CD8-positive, alpha-beta T cell (primary cell): ENCODE measurements at places on chromosomes 7 and 10.
A peak's percentile ranks its signal among the peaks of the same experiment; 100 is the strongest.

- no peak for DNase-seq
Measured at GRCh38 chr10:121947343-121948330, 19.8 kb upstream of the ATE1 start.

GRCh38 chr7:55099066-55099820 is 80.4 kb downstream of the EGFR start:
- DNase-seq: no peak

- DNase-seq: no peak
Measured at GRCh38 chr10:121595351-121595805, 2.9 kb downstream of the FGFR2 start.

- no peak for DNase-seq
Measured at GRCh38 chr7:28509251-28510025, 97.1 kb downstream of the CREB5 start.

- DNase-seq: no peak
Measured at GRCh38 chr7:26198133-26198780, 2.3 kb downstream of the HNRNPA2B1 start.

- peak; percentile 66 for DNase-seq
Measured at GRCh38 chr10:12214763-12215218, 18.8 kb downstream of the CDC123 start.

GRCh38 chr10:4333459-4333894 is 492.5 kb upstream of the AKR1E2 start:
- DNase-seq: no peak

GRCh38 chr10:30415593-30415992 is 18.4 kb upstream of the MAP3K8 start:
- no peak for DNase-seq

- no peak for DNase-seq
Measured at GRCh38 chr7:46352004-46352954, 431.2 kb upstream of the IGFBP3 start.

DNA sequence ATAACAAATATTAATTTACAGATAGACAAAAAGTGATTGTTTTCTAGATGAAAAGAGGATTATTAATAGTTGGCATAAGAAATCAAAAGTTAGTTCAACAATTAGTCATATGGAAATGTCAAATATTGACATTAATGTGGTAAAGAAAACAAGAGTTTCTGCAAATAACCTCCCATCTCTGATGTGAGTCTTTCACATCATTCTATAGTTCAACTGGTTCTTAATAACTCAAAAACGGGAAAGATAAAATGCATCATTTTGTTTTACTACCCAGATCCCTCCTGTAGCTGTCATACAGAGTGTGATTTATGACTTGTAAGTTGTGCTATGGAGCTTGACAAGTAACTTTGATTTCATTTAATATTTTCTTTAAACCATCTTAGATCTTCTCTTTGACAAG is 594.8 kb downstream of the ZWINT start:
- no peak for DNase-seq

GRCh38 chr7:157760004-157760730 is 423.4 kb downstream of the DNAJB6 start:
- DNase-seq: no peak

- peak; percentile 1 for DNase-seq
Measured at GRCh38 chr7:24227068-24227467, 56.9 kb upstream of the NPY start.

DNA sequence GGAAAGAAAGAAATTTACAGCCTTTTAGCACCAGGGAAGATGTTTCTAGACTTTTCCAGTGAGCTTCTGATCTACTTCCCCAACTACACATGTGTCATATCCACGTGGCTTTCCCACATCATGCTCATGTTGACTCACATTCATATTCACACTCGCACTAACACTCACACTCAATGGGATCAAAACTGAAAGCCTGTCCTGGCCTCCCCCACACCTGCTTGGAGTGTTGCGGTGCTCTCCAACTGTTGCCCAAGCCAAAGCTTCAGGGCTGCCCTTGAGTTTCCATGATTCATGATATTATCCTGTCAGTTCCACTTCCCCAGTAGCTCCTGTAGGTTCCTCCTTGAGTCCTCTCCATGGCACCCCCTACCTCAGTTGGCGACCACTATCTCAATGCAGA is 444.4 kb downstream of the GATA3 start:
- DNase-seq: no peak

DNA sequence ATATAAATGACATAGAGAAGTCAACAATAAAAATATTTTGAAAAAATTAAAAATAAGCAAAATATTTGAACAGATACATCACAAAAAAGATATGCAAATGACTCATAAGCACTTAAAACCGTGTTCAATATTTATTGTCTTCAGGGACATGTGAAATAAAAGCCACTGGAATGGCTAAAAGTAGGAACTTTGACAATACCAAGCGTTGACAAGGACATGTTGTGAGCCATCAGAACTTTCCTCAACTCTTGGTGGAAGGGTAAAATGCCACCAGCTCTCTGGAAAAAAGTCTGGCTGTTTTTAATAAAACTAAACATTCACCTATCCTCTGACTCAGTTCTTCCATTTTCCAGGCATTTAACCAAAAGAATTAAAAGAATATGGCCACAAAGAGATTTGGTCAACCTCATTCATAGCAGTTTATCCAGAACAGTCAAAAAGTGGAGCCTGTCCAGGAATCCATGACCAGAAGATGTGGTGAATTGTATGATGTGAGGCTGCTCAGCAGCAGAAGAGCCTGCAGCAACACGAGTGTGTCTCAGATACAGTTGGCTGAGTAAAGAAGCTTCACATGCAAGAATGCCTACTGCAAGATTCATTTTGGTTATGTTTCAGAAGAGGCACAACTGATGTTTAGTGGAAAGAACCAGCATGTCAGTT is 7.1 kb upstream of the KLF6 start:
- no peak for DNase-seq

GRCh38 chr7:143811-144453 is 48.4 kb upstream of the FAM20C start:
- DNase-seq: no peak

DNA sequence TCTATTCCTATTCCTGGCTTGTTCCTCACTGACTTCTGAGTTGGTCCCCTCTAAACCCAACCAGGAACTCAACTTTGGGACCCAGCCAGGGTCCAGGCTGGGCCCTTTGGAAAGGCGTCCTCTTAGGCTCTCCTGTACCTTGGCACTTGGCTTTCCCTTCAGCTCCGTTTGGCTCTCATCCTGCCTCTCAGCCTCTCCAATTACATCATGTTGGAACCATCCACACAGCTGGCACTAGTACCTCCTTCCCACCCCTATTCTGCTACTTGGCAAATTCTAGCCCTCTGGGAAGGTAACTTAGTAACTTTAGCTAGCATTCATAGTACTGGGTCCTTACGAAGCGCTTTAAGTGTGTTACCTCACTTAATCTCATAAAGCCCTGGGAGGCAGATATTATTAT is 205.3 kb upstream of the HABP2 start:
- no peak for DNase-seq

DNA sequence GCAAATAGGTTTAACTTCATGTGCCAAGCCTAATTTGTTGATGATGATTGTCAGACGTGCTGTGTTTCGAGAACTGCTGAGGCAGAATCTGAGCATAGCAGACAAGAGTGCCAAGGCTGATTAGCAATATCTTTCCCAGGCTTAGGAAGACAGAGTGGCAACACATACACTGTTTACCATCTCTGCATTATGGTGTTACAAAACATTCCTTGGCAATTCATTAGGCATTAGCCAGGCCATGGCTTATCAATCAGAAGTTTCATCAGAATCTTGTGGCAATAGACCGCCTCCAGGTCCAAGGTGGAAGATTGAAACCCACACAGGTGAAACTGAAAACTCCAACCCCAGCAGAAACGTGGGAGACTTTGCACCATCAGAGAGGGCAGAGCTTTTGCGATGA is 148.5 kb downstream of the AOAH start:
- DNase-seq: no peak

- DNase-seq: no peak
Measured at GRCh38 chr7:55063633-55064032, 44.8 kb downstream of the EGFR start.

- DNase-seq: no peak
Measured at GRCh38 chr7:21960922-21961321, 15.2 kb upstream of the CDCA7L start.

DNA sequence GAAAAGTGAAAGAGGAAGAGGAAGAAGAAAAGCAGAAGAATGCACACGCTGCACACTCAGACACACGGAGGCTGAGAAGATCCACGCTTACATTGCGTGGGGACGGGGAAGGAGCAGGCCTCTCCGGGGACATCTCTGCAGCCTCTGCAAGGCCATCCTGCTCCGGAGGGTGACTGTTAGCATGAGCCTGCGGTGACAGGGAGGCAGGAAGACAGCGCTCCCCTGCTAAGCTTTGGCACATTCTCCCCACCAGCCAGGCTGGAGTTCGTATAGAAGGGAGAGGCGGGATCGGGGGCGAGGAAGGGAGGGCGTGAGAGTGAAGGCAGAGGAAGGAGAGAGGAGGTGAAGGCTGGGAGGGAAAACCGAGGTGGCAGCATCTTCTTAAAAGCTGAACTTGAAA is 366.0 kb upstream of the SHH start:
- no peak for DNase-seq

GRCh38 chr10:70162151-70162891 is 8.0 kb downstream of the SAR1A start:
- no peak for DNase-seq

- peak; percentile 24 for DNase-seq
Measured at GRCh38 chr7:64639267-64640001, 26.5 kb upstream of the ZNF107 start.

- DNase-seq: no peak
Measured at GRCh38 chr10:18278181-18278580, 138.0 kb downstream of the CACNB2 start.

DNA sequence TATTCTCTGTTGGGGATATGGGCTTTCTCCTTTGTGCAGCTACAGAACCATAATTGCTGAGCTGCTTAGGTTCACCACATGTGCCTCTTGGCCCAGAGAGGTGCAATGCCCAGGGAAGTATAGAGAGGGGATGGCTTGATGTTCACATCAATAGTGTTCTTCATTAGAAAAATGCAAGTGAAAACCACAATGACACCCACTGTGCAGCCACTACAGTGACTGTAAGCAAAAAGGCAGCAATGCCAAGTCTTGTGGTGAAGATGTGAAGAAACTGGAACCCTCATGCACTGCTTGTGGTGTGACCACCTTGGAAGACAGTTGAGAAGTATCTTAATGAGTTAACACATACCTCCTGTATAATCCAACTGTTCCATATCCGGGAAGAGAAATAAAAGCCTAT is 318.9 kb upstream of the ZMIZ1 start:
- DNase-seq: no peak

DNA sequence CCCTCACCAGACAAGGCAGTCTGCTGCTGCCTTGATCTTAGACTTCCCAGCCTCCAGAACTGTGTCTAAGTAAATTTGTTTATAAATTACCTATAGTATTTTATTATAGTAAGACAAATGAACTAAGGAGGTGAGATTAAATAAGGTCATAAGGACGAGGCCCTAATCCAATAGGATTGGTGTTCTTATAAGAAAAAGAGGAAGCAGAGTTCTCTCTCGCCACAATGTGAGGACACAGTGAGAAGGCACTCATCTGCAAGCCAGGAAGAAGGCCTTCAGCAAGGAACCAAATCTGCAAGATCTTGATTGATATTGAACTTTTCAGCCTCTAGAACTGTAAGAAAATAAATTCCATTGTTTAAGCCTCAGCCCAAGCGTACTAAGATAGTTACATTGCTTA is 6.1 kb upstream of the ZNF438 start:
- DNase-seq: no peak

- DNase-seq: no peak
Measured at GRCh38 chr10:67784474-67784873, 53.5 kb downstream of the DNAJC12 start.

DNA sequence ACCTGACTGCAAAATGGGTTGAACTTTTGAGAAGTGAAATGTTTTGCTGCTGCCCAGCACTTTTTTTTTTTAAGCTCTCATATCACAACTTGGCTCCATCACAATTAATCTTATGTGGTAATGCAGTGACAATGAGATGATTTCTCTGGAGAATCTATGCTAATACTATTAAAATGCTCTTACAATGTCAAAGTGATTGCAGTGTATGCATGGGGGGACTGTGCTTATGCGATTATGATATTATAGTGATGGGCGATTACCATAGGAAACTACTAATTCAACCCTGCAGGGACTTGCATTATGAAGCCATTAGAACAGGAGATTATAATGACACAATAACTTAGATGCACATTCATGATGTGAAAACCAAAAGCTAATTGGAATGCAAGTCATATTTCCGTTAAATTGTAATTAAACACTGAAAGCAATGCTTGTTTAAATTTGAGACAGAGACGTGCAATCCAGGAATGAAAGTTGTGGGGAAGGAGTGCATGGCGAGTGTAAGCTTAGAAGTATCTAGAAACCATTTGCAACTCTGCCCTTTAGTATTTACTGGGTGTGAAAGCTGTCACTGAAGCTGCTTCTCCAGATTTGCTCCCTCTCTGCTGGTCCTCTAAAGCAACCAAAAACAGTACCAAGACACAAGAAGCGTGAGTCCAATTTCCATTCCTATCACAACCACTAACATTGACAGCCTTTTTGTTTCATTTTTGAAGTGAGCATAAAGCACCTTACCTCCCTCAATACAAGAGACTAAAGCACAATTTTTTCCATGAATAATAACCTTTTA is 21.6 kb downstream of the PTER start:
- no peak for DNase-seq

GRCh38 chr7:40463446-40463845 is 328.6 kb downstream of the SUGCT start:
- no peak for DNase-seq

GRCh38 chr7:93751421-93751820 is 139.1 kb downstream of the TFPI2 start:
- DNase-seq: no peak

GRCh38 chr10:131396121-131397050 is 84.9 kb upstream of the TCERG1L start:
- no peak for DNase-seq

GRCh38 chr10:47257396-47258120 is 42.4 kb upstream of the GDF10 start:
- peak; percentile 72 for DNase-seq

DNA sequence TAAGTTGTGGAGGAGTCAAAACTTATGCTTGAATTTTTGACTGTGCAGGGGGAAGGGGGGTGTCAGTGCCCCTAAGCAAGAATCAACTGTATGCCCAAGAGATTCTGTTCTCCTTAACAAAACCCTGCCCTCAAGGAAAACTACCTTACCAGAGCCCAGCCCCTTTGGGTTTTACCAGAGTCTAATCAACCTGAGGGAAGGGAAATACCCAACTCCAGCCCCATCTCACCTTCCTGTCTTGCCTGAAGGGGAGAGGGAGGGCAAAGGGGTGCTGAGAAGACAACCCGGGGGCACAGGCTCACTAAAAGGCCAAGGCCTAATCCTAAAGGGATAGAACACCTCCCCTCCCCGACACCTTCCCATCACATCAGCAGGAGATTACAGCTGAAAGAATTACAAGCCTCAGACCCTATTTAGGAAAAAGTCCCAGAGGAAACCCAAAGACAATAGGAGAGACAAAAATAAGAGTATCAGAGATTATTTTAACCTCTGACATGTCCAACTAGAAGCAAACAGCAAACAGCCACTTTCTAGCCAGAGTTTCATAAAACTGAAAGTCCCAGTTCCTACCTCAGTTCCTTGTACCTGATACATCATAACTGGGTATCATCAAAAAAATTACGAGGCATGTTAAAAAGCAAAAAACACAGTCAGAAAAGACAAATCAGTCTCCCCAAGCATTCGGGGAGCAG is 26.8 kb upstream of the C7orf33 start:
- no peak for DNase-seq

- DNase-seq: no peak
Measured at GRCh38 chr7:94997547-94997946, 90.2 kb downstream of the PPP1R9A start.
